B cell (primary cell): ENCODE measurements at places on chromosomes 13 and 19.

- DNase-seq, result no peak
Measured at GRCh38 chr19:38061294-38061693, 154.3 kb downstream of the SIPA1L3 start.

DNA sequence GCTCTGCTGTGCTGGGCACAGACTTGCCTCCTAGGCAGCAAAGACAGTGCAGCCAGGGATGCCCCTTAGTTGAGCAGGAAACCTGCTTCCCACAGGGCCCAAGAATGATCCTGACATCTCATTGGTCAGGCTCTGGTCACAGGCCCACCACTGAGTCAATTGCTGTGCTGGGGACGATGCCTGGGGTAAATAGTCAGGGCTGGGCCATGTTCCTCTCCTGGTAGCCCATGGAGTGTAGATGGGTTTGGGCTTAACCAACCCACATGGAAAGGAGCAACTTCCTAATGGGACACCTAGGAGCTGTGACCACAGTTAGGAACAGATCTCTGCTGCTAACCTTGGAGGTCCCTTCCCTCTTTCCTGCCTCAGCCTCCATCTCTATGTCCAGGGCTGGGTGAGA, 212.5 kb upstream of the ZNF536 start:
- DNase-seq, result no peak

- no peak for DNase-seq
Measured at GRCh38 chr13:51034906-51035305, 76.2 kb downstream of the C13orf42 start.

- no peak for DNase-seq
Measured at GRCh38 chr19:35309481-35310279, 17.7 kb downstream of the MAG start.

DNA sequence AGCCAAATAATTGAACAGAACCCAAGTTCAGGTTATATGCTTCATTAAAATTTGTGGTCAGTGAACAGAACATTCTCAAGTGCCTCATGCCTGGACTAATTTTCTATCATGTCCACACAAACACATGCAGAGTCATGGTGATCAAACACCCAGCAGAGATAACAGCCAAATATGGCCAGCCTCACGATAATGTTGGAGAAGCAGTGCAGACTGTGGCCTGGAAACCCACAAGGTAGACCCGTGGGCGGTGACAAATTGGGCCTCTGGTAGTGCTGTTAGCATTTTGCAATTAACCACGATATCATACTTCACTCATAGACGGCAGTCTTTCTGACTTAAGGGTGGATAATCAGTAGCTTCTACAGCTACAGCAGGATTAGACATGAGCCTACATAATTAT, 35.0 kb upstream of the VWA8 start:
- no peak for DNase-seq

DNA sequence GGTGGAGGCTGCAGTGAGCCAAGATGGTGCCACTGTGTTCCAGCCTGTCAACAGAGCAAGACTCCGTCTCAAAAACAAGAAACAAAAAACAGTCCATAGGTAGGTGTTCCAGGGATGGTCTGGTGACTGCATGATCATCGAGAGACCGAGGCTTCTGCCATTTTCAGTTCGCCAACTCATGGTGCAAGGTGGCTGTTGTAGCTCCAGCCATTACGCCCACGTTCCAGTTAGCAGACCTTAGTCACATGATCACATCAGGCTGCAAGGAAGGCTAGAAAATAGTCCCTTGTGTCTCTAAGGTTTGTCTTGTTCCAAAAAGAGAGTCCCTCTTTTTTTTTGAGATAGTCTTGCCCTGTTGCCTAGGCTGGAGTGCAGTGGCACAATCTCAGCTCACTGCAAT, 3.1 kb upstream of the CLASRP start:
- DNase-seq, result no peak

DNA sequence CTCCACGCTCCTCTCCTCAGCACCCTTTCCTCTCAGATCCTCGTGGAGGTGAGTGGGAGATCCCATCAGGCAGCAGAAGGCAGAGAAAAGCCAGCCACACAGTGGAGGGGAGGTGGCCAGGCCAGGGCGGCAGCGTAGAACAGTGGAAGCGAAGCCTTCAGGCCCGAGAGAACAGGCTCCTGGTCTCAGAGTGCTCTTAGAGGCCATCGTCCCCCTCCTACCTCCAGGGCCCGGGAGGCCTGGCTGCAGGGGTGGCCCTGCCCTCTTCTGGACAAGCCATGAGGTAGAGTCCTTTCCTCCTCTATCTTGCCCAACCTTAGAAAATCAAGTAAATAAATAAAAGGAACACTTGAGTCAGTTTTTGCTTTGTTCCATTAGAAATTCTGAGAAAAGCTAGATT, 202.0 kb downstream of the KATNAL1 start:
- DNase-seq, result no peak

DNA sequence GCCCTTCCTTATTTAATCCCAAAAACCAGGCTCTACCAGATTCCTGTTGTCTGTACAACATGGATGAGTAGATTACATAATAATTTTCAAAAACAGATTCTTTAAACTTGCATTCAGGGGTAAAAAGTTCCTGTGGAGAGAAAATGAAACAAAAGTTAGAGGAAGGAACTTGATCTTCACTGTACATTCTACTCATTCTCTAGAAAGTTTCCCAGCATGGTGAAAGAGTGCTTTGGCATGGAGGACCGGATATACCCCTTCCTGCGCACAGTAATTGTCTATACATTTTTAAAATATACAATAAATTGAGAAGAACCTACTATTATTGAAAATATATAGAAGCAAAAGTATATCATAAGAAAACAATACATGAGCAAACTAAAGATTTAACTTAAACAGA, 274.2 kb downstream of the ITGBL1 start:
- no peak for DNase-seq

DNA sequence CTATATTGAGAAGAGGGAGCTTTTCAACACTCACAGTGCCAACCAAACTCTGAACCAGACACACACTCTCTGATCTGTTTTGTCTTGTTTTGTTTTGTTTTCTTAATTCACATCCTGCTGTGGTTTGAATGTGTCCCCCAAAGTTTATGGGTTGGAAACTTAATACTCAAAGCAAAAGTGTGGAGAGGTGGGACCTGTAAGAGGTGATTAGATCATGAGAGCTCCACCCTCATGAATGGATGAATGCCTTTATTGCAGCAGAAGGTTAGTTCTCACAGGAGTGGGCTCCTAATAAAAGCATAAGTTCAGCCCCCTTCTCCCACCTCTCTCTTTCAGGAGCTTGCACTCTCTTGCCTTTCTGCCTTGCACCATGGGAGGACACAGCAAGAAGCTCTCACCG, 957.1 kb downstream of the PCDH9 start:
- no peak for DNase-seq

- DNase-seq, result no peak
Measured at GRCh38 chr19:16922949-16923348, 34.1 kb downstream of the F2RL3 start.

GRCh38 chr13:113777311-113778260, 18.6 kb downstream of the TMEM255B start:
- no peak for DNase-seq

DNA sequence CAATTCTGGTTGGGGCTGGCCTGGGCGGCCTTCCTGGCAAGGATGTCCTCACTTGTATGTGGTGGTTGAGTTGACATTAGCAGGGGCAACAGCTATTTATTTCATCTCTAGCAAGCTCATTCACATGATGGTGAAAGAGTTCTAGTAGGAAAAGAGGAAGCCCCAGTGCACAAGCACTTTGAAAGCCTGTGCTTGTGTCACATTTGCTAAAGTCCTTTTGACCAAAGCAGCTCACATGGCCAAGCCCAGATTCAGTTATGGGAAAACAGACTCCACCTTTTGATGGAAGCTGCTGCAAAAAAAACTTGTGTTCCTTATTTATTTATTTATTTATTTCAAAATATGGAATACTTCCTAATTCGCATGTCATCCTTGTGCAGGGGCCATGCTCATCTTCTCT, 17.2 kb downstream of the GTF2F2 start:
- no peak for DNase-seq
